ENCODE measurements at places on chromosomes 11 and 22.

DNA sequence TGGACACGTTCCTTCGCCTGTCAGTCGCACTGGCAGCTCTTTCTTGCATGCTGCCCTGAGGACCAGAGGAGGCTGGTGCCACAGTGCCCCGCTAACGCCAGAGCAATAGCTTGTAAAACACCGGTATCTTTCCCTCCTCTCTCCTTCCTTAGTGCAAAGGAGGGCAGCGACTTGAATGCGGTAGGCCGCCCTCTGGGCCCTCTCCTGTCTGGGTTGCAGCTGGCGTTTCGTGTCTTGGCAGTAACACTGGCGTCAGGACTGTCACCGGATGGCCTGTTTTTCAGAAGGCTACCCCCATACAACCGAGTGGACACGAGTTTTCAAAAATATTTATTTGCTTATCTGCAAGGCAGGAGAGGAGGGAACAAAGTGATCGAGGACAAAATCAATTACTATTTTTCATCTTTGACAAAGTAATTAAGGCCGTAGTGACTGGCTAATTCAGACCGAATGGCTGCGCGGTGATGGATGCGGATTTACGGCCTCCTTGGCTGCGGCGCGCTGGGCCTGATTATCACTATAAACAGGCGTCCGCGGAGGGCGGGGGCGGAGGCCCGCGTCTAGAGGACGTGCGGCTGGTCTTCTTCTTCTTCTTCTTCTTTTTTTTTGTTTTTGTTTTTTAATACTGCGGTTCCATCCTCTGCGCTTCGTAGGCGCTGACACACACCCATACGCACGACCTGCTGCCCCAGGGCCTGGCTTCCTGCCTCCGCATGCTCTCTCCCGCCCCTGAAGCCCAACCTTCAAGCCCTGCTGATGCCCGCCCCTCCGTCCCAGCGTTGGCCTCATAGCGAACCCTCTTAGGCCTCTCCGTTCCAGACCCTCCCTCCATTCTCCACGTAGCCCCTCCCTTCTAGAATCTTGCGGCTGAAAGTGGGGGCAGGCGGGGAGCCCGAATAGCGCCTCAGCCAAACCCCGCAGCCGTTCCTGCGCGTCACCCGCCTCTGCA is 2.9 kb upstream of the SLC6A5 start:
- H3K27me3 ChIP-seq = peaks cover 57% of the 10 kb centered on the region
- no peak overlapping the region for H3K4me3 ChIP-seq
- peak; percentile 69 for DNase-seq
- H3K4me1 ChIP-seq = peaks cover 3% of the 10 kb centered on the region
- H3K27ac ChIP-seq = no peak overlapping the region

DNA sequence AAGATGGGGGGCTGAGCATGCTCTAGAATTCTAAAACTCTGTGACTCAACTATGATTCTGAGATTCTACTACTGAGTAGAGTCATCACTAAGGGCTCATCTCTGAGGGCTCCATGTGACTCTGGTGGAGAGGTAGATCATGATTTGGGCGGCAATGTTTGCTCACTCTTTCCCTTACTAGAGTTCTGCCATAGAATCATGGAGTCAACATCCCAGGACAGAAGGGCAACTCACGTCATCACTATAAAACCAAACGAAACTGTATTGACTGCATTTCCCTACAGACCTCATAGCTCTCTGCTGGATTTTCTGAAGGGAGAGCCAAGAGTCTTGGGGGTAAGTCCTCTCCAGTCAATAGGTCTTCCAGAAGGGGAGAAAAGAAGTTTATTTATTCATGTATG is at the start of gene MS4A14:
MS4A14 (plus strand) TSS at position 78 of the 400 bp plus-strand sequence; CDS start at position 198, 120 bp downstream.
- H3K27ac ChIP-seq = no peak within 1 kb of the TSS
- no peak within 1 kb of the TSS for H3K4me3 ChIP-seq
- no peak for DNase-seq
- H3K27me3 ChIP-seq = no peaks in the 10 kb centered on the region
- no peaks in the 10 kb centered on the region for H3K36me3 ChIP-seq

DNA sequence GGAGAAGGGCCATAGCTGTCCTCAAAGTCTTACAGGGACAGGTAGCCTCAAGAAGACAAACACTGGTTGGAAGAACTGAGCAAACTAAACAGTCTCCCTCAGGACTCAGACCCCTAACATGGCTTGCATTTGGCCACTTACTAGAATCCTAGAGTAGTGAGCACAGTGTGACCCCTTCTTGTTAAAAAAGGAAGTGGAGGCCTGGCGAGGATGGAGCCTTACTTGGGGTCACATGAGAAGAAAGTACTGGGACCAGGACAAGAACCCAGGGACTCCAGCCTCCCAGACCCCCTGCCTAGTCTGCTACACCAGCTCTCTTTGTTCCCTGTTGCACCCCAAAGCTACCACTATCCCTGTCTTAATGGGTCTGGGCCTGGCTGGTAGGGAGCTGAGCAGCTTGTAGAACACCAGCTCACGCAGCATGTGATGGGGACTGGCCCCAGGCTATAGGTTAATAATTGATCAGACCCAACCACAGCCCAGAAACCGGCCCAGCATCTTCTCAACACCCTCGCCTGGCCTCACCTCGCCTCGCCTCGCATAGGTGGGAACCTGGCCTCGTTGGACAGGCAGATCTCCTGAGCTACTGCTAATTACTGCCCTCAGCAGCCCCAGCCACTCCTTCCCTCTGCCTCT is 17.6 kb downstream of the DGAT2 start:
- H3K27me3 ChIP-seq = no peaks in the 10 kb centered on the region
- no peaks in the 10 kb centered on the region for H3K36me3 ChIP-seq
- H3K27ac ChIP-seq = no peak overlapping the region
- no peak for DNase-seq
- H3K4me3 ChIP-seq = no peak overlapping the region

GRCh38 chr11:114559425-114560310 is at the start of gene NXPE1:
Gene NXPE1 (minus strand): TSS chr11:114559881. CDS start chr11:114551201, 8,680 bp downstream.
- DNase-seq = no peak
- H3K4me1 ChIP-seq = no peaks in the 10 kb centered on the region
- H3K36me3 ChIP-seq = no peaks in the 10 kb centered on the region
- no peak within 1 kb of the TSS for H3K27ac ChIP-seq
- no peaks in the 10 kb centered on the region for H3K27me3 ChIP-seq

- DNase-seq = no peak
- H3K27me3 ChIP-seq = peaks cover 63% of the 10 kb centered on the region
- no peak overlapping the region for H3K4me3 ChIP-seq
Measured at GRCh38 chr11:117872975-117873827, 3.3 kb downstream of the FXYD6 start.

DNA sequence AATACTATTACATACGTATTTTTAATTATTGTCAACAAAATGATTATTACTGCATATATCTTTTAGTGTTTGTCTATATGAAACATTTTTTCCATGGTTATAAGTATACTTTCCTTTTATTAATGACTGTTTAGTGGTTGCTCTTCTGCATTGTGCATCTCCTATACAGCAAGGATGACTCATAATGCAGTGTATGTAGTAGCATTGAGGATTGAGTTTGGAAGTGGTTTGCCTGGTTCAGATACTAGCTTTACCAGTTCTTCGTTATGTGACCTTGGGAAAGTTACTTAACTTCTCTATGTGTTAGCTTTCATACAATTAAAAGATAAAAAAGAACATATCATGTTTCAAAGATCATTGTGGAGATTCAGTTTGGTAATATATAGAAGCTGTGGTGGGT is 44.1 kb downstream of the CHORDC1 start:
- H3K36me3 ChIP-seq = no peaks in the 10 kb centered on the region
- no peak overlapping the region for H3K27ac ChIP-seq

- H3K4me1 ChIP-seq = no peaks in the 10 kb centered on the region
- peak; percentile 32 for DNase-seq
- no peak overlapping the region for H3K4me3 ChIP-seq
- no peak overlapping the region for H3K27ac ChIP-seq
- H3K36me3 ChIP-seq = no peaks in the 10 kb centered on the region
- H3K27me3 ChIP-seq = no peaks in the 10 kb centered on the region
Measured at GRCh38 chr11:43802509-43802908, 78.1 kb upstream of the ALKBH3 start.

DNA sequence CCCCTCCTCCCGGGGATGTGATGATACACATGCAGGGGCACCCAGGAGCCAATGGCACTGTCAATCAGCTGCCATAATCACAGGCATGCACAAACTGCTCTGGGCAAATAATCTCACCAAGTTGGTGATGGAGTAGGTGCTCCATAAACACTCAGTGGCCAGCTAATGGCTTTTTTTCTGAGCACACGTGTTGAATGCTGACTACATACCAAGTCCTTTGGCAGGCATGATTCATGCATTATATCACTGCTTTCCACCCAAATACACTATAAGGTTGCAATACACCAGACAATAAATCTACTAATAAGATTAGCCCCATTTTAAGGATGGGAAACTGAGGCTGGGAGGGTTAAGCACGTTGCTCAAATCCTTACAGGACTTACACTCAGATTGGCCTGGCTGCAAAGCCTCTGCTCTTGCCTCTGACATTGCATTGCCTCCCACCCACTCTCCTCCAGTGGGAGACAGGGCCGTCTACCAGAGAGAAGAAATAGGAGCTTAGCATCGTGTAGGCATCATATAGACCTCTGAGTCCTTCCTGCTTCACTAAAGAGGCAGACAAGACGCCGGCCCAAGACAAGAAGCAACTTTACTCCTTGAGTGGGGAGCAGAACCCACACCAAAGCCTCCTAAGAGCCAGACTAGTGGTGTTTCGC is 32.7 kb upstream of the ACCSL start:
- peaks cover 40% of the 10 kb centered on the region for H3K27me3 ChIP-seq
- no peak for DNase-seq
- H3K4me1 ChIP-seq = no peaks in the 10 kb centered on the region
- no peaks in the 10 kb centered on the region for H3K36me3 ChIP-seq

DNA sequence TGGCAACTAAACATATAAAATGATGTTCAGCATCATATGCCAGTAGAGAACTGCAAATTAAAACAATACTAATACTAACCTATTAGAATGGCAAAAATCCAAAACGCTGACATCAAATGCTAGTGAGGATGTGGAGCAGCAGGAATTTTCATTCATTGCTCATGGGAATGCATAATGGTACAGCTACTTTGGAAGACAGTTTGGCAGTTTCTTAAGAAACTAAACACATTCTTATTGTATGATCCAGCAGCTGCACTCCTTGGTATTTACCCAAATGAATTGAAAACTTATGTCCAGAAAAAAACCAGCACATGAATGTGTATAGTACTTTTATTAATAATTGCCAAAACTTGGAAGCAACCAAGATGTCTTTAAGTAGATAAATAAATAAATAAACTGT is 258.0 kb downstream of the TENM4 start:
- no peak overlapping the region for H3K27ac ChIP-seq
- no peak overlapping the region for H3K4me3 ChIP-seq
- no peaks in the 10 kb centered on the region for H3K27me3 ChIP-seq
- no peak for DNase-seq
- no peaks in the 10 kb centered on the region for H3K4me1 ChIP-seq

- H3K4me3 ChIP-seq = no peak overlapping the region
- H3K36me3 ChIP-seq = no peaks in the 10 kb centered on the region
- no peaks in the 10 kb centered on the region for H3K27me3 ChIP-seq
- DNase-seq = peak; percentile 77
- peaks cover 37% of the 10 kb centered on the region for H3K4me1 ChIP-seq
Measured at GRCh38 chr11:67312187-67313021, 9.1 kb downstream of the SSH3 start.

- H3K4me1 ChIP-seq = peaks cover 56% of the 10 kb centered on the region
- no peak overlapping the region for H3K27ac ChIP-seq
- no peaks in the 10 kb centered on the region for H3K27me3 ChIP-seq
- H3K36me3 ChIP-seq = peaks cover 83% of the 10 kb centered on the region
Measured at GRCh38 chr11:65633390-65634108, 4.4 kb upstream of the SIPA1 start.

GRCh38 chr11:35077709-35078469 is 61.1 kb upstream of the CD44 start:
- no peak for DNase-seq
- H3K27ac ChIP-seq = no peak overlapping the region
- peaks cover 6% of the 10 kb centered on the region for H3K4me1 ChIP-seq
- no peak overlapping the region for H3K4me3 ChIP-seq

- no peaks in the 10 kb centered on the region for H3K36me3 ChIP-seq
- H3K27me3 ChIP-seq = no peaks in the 10 kb centered on the region
- H3K27ac ChIP-seq = no peak overlapping the region
- H3K4me1 ChIP-seq = no peaks in the 10 kb centered on the region
Measured at GRCh38 chr22:32020117-32020516, 22.9 kb upstream of the SLC5A1 start.

- no peaks in the 10 kb centered on the region for H3K27me3 ChIP-seq
- no peak for DNase-seq
- H3K36me3 ChIP-seq = peaks cover 53% of the 10 kb centered on the region
- peaks cover 4% of the 10 kb centered on the region for H3K4me1 ChIP-seq
- H3K4me3 ChIP-seq = no peak overlapping the region
- no peak overlapping the region for H3K27ac ChIP-seq
Measured at GRCh38 chr22:38751422-38752346, 4.1 kb downstream of the SUN2 start.

- H3K4me1 ChIP-seq = no peaks in the 10 kb centered on the region
- peaks cover 27% of the 10 kb centered on the region for H3K27me3 ChIP-seq
- no peak overlapping the region for H3K27ac ChIP-seq
- no peaks in the 10 kb centered on the region for H3K36me3 ChIP-seq
Measured at GRCh38 chr11:44823006-44823405, 96.2 kb downstream of the TSPAN18 start.

- H3K27me3 ChIP-seq = no peaks in the 10 kb centered on the region
- no peak for DNase-seq
- H3K4me1 ChIP-seq = no peaks in the 10 kb centered on the region
- no peak overlapping the region for H3K4me3 ChIP-seq
- H3K36me3 ChIP-seq = no peaks in the 10 kb centered on the region
Measured at GRCh38 chr11:96035740-96036078, 111.8 kb upstream of the MTMR2 start.

- H3K4me3 ChIP-seq = no peak overlapping the region
- no peaks in the 10 kb centered on the region for H3K4me1 ChIP-seq
- no peak for DNase-seq
- H3K27me3 ChIP-seq = no peaks in the 10 kb centered on the region
- H3K27ac ChIP-seq = no peak overlapping the region
Measured at GRCh38 chr11:4127357-4127756, 32.8 kb downstream of the RRM1 start.

GRCh38 chr11:27282806-27283205 is 80.2 kb downstream of the CCDC34 start:
- H3K36me3 ChIP-seq = no peaks in the 10 kb centered on the region
- no peak overlapping the region for H3K4me3 ChIP-seq
- no peak overlapping the region for H3K27ac ChIP-seq
- H3K4me1 ChIP-seq = no peaks in the 10 kb centered on the region
- no peaks in the 10 kb centered on the region for H3K27me3 ChIP-seq
